Jurkat, Clone E6-1 (cell line): ENCODE measurements at places on chromosomes 13 and 19.

DNA sequence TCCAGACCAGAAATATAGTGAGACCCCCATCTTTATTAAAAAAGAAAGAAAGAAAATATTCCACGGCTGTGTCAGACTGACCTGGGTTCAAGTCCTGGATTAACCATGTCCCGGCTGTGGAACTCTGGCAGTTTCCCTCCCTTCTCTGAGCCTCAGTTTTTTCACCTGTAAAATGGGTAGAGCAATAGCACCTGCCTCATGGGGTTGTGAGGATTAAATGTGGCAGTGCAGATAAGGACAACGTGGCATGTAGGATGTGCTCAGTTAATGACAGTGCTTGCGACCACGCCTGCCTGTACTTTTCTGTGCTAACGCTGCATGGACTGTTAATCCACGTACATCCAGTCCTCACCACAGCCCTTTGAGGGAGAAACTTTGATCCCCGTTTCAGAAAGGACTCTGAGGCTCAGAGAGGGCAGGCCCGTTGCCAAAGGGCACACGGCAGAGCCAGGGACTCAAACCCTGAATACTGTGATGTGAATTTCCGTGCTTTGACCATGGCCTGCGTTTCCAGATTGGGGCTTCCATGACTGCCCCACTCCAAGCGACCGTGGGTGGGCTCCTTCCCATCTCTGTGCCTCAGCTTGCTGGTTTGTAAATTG, 16.1 kb downstream of the SBK2 start:
- DNase-seq = no peak

- DNase-seq = no peak
These were observed 577.9 kb downstream of the IRS2 start for GRCh38 chr13:109208522-109208921.

DNA sequence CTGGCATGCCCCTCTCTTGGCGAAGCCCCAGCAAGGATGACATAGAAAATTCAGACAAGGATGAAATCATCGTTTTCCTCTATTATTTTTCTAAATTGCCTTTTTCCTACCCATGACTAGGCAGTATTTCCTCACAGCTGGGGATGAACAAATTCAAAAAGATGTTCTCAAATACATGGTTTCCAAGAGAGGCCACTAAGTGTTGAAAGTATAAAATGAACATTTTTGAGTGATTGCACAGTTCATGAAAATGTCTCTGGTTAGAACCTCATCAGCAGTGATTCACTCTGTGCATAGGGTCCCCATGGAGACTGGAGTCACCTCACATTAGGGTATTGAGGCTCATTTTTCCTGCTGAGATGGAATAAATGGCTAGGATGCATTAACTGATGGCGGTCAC, 373.7 kb downstream of the DNAJC15 start:
- no peak for DNase-seq

- no peak for DNase-seq
These were observed 13.3 kb downstream of the TDRD3 start for GRCh38 chr13:60410299-60410698.

GRCh38 chr13:40442826-40443225, 223.6 kb downstream of the FOXO1 start:
- DNase-seq = no peak

- DNase-seq = no peak
These were observed 344.4 kb upstream of the PCDH9 start for GRCh38 chr13:67574320-67575233.

DNA sequence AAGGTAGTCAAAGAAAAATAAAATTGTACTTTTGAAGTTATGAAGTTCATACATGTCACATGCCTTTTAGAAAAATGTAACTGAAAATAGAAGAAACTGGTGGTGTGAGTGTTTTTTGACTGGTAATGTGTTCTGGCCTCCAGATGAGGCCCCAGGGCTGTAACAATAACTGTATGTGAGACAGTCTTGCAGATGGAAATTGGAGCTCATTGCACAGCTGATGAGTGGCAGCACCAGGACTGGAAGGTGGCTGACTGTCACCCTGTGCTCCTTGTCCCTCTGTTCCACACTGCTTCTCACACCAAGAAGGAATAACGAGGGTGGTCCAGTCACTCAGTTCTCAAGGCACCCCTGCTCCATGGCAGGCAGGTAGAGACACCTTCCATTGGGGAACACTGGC, 215.6 kb downstream of the SLC7A1 start:
- no peak for DNase-seq

GRCh38 chr19:45179072-45179891, 698 bp downstream of the BLOC1S3 start:
- no peak for DNase-seq
